Activated CD8-positive, alpha-beta memory T cell treated with anti-CD3 and anti-CD28 coated beads for 48 hours (primary cell): ENCODE measurements at places on chromosomes 11 and 22.

DNA sequence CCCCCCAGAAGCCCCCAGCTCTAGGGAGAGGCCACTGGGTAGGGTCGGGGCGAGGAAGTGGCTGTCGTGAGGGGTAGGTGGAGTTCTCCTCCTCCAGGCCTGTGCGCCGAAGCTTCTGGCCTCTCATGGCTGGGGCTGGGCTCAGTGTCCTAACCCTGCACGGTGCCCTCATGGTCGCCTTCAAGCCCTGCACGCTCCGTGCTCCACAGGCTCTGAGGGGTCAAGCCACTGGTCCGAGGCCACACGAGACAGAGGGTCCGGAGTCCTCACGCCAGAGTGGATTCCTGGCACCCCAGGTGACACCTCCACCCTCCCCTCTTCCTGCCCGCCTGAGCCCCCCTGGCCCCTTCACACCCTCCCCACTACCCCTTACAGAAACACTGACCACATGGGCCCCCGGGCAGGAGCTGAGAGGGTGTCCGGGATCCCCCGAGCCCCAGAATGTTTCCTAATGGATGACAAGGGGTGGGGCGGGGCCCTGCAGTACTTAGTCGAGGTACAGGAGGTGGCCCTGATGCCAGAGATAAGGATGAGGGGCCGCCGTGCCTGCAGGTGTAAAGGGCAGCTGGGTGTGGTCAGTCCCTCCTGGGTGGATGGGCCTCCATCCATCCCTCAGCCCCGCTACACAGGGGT is 997 bp upstream of the CDHR5 start:
- DNase-seq, result no peak

- DNase-seq, result no peak
These were observed 82.2 kb upstream of the AKIP1 start for GRCh38 chr11:8828580-8829361.

GRCh38 chr11:63610604-63611394 is 3.4 kb downstream of the PLAAT3 start:
- no peak for DNase-seq

GRCh38 chr22:44752285-44753188 is at the start of gene ARHGAP8:
TSS of gene ARHGAP8 (plus strand) at chr22:44752575. CDS start at chr22:44786528, 33,953 bp downstream.
- no peak for DNase-seq

DNA sequence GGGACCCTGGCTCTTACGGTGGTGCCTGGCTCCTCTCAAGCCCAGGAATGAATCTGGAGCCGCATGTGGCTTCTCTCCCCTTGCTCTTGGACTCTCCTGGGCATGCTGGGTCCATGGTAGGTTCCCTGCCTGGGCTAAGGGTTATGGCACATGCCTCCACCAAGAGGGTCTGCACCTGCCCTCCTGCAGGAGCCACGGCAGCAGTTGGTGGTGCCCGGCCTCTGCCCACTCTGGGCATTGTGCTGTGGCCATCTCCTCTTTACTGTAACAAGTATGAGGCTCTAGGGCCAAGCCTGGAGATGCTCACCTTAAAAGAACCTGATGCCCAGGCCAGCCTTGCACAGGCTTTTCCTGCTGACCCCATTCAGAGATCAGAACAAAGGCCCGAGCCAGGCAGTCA is 104.0 kb upstream of the PITPNB start:
- no peak for DNase-seq

GRCh38 chr11:283405-284104 is 5.3 kb downstream of the NLRP6 start:
- DNase-seq, result no peak

DNA sequence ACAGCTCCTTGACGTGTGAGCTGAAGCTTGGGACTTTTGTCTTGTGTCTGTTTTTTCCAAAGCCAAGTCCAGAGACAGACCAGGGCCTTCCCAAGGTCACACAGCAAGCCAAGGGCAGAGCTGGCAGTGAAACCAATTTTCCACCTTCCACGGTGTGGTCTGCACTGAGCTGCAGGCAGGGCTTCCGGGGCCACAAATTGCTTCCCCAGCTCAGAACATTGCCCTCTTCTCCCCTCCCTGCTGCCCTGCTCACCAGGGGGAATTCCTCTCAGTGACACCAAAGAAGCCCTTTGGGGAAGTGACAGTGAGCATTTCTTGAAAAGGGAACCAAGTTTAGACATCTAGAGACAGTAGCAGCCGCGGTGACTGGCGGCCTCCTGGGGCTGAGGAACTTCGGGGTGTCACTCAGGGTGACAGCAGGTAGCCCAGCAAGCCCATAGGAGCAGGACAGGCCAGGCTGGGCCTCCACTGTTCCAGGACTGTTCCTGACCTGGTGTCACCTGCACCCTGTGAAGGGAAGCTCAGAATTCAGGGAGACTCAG is 9.2 kb downstream of the FXYD2 start:
- DNase-seq, result no peak

DNA sequence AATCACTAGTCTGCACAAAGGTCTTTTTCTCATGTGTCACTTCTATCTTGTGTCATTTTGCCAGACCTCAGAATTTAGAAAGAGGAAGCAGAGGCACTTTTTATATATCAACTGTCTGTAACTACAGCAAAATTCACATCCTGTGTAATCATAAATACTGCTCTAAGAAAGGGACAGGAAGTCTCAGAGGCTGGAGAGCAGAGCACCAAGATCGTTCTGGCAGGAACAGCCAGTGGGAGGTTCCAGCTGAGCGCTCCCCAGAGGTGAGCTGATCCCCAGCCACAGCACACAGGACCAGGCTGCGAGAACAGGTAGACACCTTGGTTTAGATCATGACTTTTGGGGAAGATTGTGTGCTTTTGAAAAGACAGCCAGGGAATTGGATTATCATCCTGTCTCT is at the start of gene MS4A7:
Gene MS4A7 (plus strand): TSS at position 179 of the 400 bp plus-strand sequence. CDS start 4,610 bp downstream, outside the sequence.
- DNase-seq, result no peak

GRCh38 chr22:29056472-29056871 is 5.2 kb downstream of the C22orf31 start:
- no peak for DNase-seq
